Lung microvascular endothelial cell (primary cell): ENCODE measurements at places on chromosomes 13 and 19. TPM values are rescaled to one million over a fixed set of nuclear protein-coding genes. Genes with fewer than 3 reads are reported as not detected.

DNA sequence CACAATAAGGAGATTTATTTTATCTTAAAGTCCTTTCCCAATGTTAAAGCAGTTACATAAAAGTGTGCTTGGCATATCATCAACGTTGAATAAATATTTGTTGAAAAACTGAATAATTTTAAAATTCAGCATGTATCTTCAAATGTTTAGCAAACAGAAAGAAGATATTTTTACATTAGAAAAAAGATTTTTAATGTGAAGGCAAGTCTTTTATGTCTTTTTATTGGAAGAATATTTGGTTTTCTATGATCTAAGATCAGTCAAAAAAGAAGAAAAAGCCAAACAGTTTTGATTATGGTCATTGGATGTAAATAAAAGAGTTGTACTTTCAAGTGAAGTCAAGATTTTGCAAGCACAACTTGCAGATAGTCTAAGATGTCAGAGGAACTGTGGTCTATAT, 397.4 kb downstream of the DACH1 start:
- DNase-seq, result no peak

- DNase-seq, result no peak
Measured at GRCh38 chr19:11337080-11337479, 2.4 kb downstream of the RAB3D start.

- no peak for DNase-seq
Measured at GRCh38 chr13:21065686-21066085, 4.3 kb upstream of the LATS2 start.

DNA sequence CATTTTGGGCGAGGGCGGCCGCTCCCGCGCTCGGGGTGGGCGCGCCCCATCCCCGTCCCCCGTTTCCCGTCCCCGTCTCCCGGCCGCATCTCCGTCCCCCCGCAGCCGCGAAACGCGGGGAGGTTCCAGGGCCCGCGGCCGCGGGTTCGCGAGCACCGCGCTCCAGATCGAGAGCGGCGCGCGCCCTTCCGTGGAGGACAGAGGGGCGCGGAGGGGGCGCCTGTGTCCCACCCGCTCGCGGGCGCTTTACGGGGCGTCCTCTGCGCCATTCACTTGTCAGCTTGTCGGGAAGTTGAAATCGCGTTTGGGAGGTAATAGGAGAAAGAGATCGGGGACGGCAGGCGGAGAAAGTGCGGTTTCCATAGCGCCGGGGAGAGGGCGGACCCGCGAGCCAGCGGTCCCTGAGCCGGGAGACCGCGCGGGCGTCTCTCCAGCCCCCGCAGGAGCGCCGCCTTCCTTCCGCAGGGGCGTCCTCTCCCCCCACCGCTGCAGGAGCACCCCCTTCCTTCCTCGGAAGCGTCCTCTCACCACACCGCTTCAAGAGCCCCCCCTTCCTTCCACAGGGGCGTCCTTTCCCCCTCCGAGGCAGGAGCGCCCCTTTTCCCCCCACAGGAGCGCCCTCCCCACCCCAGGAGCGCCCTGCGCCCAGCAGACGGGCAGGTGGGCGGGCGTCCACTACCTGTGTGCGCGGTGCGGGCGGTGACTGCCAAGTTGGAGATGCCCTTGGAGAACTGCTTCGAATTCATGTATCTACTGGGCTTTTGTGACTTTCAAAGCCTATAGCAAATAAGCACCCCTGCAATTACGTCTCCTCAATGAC, 962 bp upstream of the IRS2 start:
- no peak for DNase-seq

DNA sequence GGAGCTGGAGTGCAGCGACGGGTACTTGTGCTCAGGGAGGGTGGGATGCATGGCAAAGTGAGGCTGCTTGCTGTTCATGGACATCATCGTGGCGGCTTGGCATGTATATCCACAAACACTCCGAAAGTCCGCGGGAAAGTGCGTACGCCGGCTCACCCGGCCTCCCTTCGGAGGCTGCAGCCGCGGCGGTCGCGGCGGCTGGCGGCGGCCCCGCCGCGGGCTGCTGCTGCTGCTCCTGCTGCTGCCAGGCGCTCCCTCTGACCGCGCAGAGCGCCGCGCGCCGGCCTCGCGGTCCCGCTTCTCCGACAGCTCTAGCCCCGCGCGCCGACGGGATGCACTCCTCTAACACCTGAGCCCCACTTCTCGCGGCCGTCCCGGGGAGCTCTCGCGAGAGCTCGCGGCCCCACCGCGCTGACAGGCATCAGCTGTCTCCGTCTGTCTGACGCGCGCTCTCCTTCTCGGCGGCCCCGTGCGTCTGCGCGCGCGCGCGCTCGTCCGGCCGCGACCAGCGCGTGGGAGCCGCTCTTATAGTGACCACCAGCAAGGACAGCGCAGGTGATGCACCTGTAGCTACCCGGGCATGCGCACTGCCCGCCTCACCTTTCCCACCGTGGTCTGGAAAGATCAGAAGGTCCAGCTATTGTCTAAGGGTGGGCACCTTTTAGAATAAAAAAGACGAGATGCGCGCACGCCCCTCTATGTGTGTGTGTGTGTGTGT, at the start of gene POU4F1:
Gene POU4F1 (minus strand): TSS at position 313 of the 718 bp plus-strand sequence. CDS start 226 bp downstream, at position 87.
- DNase-seq, result peak; percentile 53

DNA sequence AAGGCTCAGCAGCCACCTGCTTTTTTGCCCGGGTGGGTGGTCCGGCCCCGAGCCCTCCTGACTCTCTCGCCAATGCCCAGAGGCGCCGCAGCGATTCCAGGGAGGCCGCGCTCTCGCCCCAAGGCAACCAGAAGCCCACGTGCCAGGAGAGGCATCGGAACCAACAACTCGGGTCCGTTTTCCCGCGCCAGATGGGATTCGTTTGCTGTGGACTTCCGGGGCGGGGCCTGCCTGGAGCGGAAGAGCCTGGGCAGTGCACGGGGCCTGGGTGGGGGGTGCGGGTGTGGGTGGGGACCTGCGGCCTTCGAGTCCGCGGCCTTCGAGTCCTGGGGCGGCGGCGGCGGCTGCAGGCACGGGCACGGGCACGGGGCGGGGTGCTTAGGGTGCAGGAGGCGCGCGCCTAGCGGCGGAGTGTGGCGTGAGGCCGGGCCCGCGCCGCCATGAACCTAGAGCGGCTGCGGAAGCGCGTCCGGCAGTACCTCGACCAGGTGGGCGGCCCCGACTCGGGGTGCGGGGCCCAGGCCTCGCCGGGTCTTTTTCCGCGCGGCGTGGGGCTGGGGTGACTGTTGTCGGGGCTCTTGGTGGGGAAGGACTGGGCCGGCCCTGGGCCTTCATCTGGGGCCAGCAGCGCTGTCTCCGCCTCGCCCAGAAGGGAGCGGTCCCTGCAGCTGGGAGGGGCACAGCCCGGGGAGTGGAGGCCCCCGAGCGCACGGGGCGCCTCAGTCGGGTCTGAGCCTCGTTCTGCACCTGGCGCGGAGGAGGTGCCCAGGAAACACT, at the start of gene CDC16:
Gene CDC16 (plus strand): TSS at position 253 of the 777 bp plus-strand sequence. CDS start 188 bp downstream, at position 441.
- peak; percentile 94 for DNase-seq

- peak; percentile 49 for DNase-seq
Measured at GRCh38 chr13:19618977-19619376, 14.5 kb upstream of the MPHOSPH8 start.

DNA sequence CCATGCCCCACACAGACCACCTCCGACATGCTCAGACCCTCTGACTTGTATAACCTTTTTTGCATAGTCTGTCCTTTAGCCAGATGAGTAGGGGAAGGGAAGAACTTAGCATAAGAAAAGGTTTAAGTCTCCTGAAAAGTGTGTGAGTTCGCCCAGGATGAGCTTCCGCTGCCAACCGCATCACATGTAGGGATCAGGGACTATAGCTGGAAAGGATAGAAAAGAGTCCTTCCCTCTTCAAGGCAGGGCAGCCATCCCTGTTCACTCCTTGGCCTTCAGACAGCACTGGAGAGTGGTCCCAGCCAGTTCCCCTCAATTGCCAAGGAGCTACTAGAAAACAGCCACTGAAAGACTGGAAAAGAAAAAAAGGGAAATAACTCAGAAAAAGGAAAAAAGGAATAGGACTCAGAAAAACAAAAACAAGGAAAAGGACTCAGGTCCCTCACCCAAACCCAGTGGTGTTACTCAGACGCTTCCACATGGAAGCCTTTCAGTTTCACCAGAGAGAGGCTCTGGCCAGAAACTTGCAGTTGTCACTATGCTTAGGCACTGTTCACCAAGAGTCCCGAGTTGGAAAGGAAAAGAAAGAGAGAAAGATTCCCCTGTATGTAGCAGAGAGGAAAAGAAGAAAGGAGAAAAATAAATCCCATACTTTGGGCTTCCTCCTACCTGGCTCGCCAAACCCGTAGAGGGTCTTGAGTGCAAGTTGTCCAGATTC, 5.6 kb upstream of the TM9SF2 start:
- no peak for DNase-seq

- no peak for DNase-seq
Measured at GRCh38 chr19:35351411-35352176, 3.9 kb downstream of the FFAR1 start.

CARM1 gene
- total RNA-seq, result 16.7 and 17.4 TPM in 2 replicates
